ENCODE measurements at places on chromosomes 4 and X.

DNA sequence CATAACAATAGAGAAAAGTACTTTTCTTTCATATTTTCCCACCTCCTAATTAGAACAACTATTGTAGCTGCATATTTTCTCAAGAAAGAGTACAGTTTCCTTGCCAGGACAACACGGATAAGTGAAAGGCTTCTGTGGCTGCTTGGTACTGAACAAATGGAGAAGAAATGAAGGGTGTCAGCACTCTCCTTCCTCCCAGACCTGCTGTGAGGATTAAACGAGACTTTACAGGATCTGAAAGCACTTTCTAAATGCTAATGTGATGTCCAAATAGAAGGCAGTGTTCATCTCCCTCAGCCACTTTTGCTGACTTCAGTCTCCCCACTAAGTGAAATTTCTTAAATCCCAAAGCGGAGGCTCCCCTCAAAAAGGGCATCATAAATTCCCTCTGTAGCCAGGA, 13.9 kb downstream of the NIPAL1 start:
- no peak for DNase-seq

GRCh38 chrX:33447285-33447684, 235.9 kb upstream of the DMD start:
- DNase-seq: no peak

DNA sequence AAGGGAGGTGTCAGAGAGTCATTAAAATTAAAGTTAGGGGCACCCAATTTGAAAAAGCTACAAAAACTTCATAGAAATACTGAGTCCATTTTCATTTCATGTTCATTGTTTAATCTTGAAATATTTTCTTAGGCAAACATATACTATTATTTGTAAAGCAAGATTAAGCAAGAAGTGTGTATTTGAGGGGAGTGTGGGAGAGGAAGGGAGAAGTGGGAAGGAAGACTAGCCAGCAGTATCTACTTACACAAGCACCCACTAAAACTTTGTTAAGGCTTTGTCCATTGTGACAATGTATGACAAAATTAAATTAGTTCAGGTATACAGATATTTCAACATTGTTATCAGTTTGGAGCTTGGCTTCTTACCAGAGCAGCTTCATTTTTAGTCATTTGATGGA, 222.9 kb downstream of the ARHGAP24 start:
- DNase-seq: no peak

DNA sequence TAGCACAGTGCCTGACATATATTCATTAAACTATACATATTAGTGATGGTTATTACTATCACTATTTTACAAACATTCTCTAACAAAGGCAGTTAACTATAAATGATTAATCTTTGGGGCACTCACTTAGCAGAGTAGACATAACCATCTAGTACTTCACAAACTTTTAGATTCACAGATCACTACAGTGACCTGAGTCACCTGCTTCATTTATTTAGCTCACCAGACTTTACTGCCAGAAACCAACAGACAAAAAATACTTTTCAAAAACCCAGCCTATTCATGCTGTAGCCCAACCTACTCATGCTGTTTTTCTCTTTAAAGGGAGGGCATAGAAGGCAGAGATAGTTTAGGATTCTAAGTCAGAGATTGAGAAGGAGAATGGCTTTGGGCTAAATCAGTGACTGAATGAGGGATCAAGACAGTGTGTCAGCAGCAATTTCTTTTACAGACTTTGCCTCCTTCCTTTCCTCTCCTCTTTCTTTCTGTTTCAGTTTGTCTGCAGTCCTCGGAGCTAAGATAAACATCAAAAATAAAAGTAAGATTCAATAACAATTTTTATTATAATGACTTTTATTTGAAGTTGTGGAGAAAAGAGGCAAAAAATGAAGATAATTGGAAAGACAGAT, 34.7 kb upstream of the PDE5A start:
- no peak for DNase-seq

GRCh38 chr4:96154676-96155075, 314.8 kb downstream of the PDHA2 start:
- no peak for DNase-seq

GRCh38 chr4:105474099-105474518, 247 bp upstream of the PPA2 start:
- DNase-seq: no peak

DNA sequence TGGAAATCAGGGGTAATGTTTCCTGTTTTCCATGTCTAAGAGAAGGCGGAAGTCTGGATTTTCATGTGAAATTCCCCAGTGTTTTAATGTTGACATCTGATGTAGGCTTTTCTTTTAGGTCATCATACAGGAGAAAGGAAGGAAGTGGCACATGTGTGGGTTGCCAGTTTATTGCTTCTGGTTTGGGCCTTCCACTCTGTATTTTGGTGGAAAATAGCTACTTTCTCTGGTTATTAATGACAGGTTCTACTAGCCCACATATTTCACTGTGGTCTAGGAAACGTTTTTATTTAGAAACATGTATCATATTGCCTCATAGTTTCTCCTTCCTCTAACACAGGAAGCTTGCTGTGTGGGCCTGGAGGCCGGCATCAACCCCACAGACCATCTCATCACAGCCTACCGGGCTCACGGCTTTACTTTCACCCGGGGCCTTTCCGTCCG, 7.2 kb downstream of the PDHA1 start:
- no peak for DNase-seq

DNA sequence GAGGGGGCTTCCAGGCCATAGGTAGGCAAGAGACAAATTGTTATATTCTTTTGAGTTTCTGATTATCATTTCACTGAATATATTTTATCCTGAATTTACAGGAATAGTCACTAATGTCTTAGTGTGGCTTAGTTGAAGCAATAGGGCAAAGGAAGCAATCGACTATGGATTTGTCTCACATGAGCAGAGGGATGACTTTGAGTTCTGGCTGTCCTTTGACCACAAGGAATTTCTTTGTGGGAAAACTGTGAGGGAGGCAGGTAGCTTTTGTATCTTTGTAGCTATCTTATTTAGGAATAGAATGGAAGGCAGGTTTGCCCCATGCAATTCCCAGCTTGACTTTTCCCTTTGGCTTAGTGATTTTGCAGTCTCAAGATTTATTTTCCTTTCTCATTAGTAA, 207.3 kb upstream of the ANXA10 start:
- no peak for DNase-seq

DNA sequence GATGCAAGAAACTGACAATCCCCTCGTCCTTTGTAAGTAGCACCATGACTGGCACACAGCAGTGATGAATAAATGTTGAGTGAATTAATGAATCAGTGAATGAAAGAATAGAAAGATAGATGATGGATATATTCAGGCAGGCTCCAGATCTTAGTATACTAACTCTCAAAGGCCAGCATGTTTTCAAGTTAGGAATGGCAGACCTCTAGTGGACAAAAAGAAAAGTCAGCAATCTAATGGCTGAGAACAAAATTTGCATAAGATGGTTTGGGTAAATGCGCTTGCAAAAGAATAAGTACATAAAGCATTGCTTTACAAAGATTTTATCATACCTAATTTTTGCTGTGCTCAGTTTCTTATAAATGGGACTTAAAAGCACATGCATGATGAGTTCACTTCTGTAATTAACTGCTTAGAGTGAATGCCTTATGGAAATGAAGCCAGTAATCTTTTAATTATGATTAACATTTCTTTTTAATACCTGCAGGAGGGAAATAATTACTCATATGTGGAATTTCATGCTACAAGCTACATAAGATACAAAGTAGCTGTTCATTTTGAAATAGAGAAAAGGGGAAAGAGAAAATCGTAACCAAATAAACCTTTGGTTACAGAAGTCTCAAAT, 126.9 kb upstream of the GPRIN3 start:
- DNase-seq: no peak

GRCh38 chr4:111433441-111433840, 711.8 kb upstream of the FAM241A start:
- no peak for DNase-seq

DNA sequence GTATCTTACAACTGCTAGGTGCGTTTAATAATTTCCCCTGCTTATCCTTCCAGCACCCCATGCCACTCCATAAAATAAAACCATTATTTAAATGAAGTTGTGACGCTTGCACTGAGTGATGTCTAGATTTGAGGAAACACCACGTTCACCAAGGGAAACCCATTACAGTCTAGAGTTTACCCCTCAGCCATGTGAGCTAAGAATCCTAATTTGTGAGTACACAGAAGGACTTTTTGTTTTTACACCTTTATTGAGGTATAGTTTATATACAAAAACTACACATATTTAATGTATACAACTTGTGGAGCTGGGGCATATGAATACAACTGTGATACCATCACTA, 326.8 kb downstream of the RAPGEF2 start:
- DNase-seq: no peak

DNA sequence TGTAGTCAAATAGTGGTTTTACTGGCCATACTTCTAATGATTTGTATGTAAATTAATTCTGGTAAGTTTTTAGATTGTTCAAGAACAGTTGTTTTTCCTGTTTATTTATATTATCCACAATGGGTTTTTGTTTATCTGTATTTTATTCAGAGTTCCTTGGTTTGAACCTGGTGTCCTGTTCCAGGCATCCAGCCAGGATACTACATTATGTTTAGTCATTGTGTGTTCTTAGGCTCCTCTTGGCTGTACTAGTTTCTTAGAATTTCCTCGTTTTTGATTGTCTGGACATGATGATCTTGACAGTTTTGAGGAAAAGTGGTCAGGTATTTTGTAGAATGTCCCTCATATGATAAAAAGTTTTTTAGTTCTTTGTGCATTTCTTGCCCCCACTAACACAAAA, 7.8 kb downstream of the TIGD2 start:
- DNase-seq: no peak

GRCh38 chr4:86038037-86038436, 321.8 kb downstream of the MAPK10 start:
- no peak for DNase-seq

GRCh38 chrX:13283512-13283911, 36.3 kb downstream of the ATXN3L start:
- DNase-seq: no peak

- no peak for DNase-seq
Measured at GRCh38 chrX:12975670-12975965, 708 bp downstream of the TMSB4X start.

- DNase-seq: no peak
Measured at GRCh38 chr4:128908735-128909134, 99.2 kb downstream of the JADE1 start.

- DNase-seq: no peak
Measured at GRCh38 chrX:37958525-37959211, 47.7 kb upstream of the SYTL5 start.

DNA sequence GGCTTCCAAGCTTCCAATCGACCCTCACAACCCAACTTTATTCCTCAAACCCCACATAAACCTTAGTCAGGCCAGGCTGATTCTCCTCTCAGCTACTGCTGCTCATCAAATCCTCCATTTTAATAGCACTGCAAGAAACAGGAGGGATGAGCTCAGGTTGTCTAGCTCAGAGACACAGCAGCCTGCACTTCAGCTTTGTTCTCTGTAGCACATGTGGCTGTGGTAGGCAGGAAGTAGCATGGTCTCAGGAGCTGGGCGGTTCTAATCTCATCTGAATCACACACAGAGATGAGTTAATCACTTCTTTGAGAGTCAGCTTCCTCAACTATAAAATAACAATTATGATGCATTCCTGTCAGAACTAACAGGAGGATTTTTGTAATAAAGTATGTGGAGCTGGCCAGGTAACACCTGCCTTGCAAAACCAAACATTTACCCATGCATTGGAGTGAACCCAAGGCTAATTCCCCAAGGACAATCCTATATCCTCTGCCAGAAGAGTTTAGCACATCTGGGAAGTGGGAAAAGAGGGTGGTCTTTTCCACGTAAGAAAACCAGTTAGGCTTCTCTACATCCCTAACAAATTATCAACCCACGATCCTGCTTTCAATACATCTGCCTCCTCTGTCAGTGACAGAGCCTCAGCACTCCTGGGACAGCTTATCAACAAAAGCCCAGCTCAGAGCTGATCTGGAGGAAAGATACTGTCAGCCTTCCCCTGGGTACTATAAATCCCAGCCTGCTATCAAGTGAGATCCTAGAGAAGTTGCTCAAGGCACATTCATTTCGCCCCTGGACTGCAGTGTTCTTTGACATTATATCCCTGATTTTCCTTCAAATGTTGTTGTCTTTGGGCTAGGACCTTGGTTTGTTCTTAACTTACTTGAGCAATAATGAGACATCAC, 32.8 kb downstream of the ELOVL6 start:
- DNase-seq: no peak

- DNase-seq: no peak
Measured at GRCh38 chr4:77636902-77637301, 31.3 kb downstream of the CXCL13 start.

DNA sequence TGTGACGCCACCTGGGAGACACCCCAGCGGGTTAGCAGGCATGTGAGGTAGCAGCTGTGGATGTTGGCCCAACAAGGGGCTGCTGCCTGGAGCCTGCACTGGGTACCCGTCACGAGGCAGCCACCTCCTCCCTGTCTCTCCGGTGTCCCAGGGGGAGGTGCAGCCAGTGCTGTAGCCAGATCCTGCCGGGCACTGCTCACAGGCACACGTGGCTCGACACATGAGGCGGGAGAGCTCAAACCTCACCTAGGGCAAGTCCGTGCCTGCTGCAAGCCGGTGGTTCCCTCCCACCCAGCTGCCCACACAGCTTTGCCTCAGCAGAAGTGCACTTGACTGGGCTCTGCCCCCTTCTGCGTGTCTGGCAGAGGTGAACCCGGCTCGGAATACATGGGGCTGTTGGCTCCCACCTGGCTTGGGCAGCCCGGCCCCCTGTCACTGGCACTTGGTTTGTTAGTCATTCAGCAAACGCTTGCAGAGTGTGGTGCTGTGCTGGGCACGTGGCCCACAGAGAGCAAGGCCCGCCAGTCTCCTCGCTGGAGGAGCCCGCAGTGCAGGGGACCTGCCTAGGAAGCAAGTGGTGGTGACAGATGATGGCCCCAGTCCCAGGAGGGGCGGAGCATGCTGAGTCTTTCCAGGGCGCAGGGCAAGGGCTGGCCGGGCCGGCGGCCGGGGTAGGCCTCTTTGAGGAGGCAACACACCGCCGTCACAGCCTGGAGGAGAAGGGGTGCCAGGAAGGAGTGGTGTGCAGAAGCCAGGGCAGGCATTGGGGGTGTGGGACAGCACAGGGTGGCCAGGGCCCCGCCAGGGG, 10.1 kb upstream of the SH3TC1 start:
- peak; percentile 43 for DNase-seq

DNA sequence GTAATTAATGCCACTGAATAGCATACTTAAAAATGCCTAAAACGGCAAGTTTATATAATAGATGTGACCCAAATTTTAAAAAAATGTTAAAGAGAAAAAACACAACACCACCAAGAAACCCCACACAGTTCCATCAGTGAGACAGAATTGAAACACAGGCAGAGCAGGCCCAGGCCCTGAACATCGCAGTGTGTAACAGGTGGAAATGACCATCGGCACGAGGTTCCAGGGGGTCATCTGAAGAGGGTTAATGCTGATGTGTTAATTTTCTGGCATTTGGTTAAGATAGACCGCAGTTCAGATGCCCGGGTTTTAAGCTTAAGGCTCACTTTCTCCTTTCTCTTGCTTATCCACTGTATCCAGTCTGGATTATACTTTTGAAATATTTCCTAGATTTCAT, 66.8 kb downstream of the ANAPC4 start:
- no peak for DNase-seq

DNA sequence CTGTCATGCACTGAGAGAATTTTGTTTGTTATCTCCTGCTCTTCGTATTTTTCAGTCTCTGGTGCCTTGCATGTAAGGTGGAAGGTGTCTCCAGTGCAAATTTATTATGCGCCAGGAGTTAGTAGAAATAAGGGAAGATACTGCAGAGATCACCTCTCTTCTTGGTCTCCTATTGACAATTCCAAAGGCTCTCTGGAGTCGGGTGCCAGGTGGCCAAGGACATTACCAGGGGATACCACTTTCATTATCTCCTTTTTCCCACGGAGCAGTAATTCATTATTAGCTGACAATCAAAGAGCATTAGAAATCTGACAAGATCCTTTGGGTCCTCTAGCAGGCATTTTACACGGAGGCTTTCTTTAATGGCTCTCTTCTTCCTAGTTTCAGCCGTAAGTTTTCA, 26.0 kb downstream of the ADD1 start:
- DNase-seq: no peak

Data from caudate nucleus (tissue), 63 donors.